Activated T-cell treated with anti-CD3 and anti-CD28 coated beads, Interleukin-2, amount 50 U/mL, for 72 hours (primary cell): ENCODE measurements at places on chromosomes 2 and 18. TPM values are rescaled to one million over a fixed set of nuclear protein-coding genes. Genes with fewer than 3 reads are reported as not detected.

The TRIM54 gene
- 0.36 TPM for total RNA-seq

- DNase-seq = no peak
These were observed 101.3 kb downstream of the L3MBTL4 start for GRCh38 chr18:6313415-6313814.

The CSRNP3 gene
- not detected for total RNA-seq

- DNase-seq = no peak
These were observed 443.9 kb upstream of the ZNF804A start for GRCh38 chr2:184154438-184154837.

GRCh38 chr2:225740086-225740485 is 340.6 kb downstream of the NYAP2 start:
- no peak for DNase-seq

DNA sequence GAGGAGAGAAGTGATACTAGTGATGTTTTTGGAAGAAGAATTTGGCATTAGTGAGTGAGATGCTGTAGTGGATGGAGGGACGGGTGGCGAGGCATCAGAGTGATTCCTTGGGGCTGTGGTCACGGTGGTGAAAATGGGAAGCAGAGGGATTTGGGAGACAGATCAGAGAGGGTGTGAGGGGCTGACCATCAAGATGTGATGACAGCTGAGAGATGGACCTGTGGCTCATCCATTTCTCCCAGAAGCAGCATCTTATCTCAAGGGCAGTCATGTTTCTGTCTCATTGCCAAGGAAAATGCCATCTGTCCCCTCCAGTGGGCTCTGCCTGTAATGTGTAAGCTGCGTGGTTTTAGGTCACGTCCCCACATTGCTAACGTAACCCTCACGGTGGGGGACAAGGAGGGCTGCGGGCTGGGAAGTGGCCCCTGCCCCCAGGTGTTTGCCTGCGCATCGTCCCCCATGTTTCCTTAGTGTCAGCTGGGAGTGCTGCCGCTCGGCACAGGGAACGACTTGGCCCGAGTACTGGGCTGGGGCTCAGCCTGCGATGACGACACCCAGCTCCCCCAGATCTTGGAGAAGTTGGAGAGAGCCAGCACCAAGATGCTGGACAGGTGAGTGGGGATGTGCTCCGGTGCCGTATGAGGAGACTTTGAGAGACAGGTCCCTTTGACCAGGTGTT is 91.0 kb downstream of the DGKD start:
- no peak for DNase-seq

GRCh38 chr2:29923110-29923721 is 1.8 kb upstream of the ALK start:
- DNase-seq = peak; percentile 50

DNA sequence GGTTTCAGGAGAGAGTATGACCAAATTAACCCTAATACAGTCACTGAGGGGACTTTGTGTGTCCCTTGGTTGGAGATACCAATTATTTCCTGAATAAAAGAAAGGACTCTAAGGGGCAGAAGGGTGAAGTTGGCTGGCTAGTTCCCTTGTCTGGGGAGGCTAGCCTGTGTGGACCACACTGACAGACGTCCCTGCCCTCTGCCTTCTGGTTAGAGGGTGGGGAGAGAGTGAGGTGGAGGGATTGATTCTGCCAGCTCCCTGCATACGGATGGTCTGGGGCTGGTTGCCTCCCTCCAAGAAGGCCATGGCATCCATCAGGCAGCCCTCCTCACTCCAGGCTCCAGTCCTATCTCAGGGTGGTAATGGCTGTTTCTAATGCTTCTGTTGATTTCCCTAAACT is 37.4 kb upstream of the AFF3 start:
- no peak for DNase-seq

DNA sequence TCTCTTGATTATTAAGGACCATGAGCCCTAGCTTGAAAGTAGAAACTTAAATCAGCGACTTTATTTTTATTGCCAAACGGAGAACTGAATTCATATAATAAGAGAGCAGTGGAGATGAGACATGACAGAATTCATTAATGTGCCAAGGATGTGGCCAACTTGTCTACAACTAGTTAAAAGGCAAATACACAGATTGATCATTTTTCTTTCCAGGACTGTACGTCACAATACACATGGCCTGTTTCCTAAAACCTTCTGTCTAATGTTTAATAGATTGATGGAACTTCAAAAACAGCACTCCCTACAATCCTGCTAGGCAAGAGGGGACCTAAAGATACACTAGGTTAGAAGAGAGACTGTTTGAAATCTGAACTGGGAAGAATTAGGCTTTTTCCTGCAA is 647.8 kb downstream of the SATB2 start:
- DNase-seq = no peak

DNA sequence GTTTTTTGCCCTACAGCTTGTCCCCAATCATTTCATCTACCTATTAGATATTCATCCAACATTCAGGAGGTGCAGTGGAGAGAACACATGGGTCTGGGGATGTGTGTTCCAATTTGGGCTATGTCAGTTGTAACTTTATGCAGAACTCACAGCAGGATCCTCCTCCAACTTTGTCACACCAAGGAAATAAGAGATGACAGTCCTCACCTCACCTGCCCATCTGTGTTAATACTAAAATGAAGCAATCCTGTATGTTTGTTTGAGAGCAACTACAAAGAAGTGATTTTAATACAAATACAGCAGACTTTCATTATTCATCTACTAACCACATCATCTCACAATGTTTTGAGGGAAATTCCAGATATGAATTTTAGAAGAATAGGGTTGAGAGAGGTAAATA is 126.7 kb downstream of the ARHGAP15 start:
- DNase-seq = no peak

DNA sequence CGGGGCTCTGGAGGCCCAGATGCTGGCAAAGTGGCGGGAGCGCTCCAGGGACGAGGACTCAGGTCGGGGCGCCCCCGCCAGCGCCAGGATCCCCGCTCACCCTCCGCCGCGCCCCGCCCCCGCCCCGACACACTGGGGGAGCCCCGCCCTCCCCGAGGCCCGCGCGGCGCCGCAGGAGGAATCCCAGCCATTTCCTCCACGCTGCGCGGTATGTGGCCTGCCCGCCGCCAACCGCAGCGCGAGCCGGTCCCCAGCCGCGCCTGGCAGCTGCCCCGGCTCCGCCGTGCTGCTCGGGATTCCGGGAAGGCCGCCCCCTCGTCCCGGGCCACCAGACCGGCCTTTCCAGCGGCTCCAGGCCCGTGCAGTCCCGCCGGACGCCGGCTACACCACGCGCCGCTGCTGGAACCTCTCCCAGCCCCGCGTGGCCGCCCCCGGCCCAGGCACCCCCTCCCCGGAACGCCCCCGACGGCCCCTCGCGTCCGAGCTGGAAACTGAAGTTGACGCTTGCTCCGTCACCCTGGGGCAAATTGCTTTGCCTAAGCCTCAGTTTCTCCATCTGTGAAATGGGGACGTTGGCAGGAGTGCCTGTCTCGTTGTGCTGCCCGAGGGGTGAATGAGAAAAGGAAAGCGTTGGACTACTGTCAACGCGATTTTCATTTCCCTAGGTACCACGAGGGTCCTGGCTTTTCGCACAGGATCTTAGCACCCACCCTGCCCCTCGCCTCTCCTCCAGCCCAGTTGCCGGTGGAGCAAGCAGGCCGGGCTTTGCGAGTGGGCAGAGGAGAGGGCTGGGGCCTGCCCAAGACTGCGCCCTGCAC is 53.6 kb downstream of the PKDCC start:
- DNase-seq = peak; percentile 72

The PLCL1 gene
- total RNA-seq = 3.6 TPM

DNA sequence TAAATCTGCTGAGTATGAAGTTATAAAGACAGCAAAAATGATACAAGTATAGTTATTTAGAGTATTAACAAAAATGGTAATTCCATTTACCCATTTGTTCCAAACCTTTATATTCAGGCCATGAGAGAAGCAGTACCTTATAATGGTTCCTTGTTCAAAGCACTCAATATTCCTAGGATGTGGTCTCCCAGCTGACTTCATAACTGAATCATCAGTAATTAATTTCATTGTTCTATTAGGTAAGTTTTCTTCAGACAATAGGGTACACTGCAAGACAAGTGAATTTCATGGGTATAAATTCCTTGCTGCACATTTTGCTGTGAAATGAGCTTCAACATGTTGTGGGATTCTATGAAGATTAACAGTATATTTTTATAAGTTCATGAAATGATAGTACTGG is 550.8 kb upstream of the ZEB2 start:
- DNase-seq = no peak

DNA sequence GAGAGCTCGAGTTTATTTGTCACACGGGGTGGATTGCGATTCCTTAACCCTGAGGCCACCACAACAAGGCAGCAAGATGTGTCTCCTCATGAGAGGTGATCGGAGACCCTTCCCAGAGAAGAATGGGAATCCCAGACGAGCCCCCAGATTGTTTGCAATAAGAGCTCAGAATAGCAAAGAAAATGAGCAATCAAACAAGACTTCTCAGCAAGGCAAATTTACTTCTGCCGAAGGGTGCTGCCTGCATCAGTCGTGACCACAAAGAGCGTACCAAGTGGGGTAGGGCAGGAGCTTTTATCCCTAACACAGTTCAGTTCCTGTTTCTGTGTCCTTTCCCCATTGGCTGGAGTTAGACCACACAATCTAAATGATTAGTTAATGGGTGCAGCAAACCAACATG is 237.5 kb upstream of the SYT4 start:
- DNase-seq = no peak

DNA sequence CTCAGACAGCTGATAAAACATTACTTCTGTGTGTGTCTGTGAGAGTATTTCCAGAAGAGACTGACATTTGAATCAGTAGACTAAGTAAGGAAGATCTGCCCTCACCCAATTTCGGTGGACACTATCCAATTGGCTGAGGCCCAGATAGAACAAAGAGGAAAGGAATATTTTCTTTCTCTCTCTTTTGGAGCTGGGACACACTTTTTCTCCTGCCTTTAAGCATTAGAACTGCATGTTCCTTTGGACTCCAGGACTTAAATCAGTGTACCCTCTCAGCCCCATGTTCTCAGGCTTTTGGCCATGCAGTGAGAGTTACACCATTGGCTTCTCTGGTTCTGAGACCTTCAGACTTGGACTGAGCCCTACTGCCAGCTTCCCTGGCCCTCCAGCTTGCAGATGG is 3.3 kb upstream of the SRBD1 start:
- DNase-seq = no peak

The TDRD15 gene
- not detected for total RNA-seq

- DNase-seq = no peak
These were observed 218.2 kb downstream of the RAD51AP2 start for GRCh38 chr2:17299891-17300540.

The PARD6G gene
- total RNA-seq = not detected

- no peak for DNase-seq
These were observed 162.3 kb upstream of the CCDC68 start for GRCh38 chr18:55121397-55122170.

- DNase-seq = no peak
These were observed 453.7 kb downstream of the SLC4A3 start for GRCh38 chr2:220081171-220081570.

The NT5C1B gene
- total RNA-seq = not detected

- no peak for DNase-seq
These were observed 277.6 kb upstream of the CXCR4 start for GRCh38 chr2:136395582-136395981.

The GALR1 gene
- not detected for total RNA-seq

DNA sequence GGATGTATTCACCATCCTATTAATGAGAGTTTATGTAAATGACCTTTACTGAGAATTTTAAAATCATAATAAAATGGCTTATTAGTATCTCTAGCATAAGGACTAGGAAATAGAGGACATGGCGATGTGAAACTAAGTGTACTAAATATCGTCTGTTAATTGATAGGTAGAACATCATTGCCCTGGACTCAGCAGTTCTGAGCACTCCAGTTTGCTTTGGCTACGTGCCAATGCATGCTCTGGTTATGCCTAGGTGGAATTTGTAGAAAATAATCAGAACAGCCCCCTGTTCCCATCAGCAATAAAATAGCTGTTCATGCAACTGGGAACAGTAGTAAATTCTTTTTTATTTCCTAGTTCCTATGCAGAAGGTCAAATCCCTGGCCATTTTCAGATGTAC is 247.8 kb downstream of the DOK6 start:
- no peak for DNase-seq

GRCh38 chr2:1140389-1141003 is 189.8 kb downstream of the SNTG2 start:
- DNase-seq = peak; percentile 50

The STPG4 gene
- total RNA-seq = not detected

DNA sequence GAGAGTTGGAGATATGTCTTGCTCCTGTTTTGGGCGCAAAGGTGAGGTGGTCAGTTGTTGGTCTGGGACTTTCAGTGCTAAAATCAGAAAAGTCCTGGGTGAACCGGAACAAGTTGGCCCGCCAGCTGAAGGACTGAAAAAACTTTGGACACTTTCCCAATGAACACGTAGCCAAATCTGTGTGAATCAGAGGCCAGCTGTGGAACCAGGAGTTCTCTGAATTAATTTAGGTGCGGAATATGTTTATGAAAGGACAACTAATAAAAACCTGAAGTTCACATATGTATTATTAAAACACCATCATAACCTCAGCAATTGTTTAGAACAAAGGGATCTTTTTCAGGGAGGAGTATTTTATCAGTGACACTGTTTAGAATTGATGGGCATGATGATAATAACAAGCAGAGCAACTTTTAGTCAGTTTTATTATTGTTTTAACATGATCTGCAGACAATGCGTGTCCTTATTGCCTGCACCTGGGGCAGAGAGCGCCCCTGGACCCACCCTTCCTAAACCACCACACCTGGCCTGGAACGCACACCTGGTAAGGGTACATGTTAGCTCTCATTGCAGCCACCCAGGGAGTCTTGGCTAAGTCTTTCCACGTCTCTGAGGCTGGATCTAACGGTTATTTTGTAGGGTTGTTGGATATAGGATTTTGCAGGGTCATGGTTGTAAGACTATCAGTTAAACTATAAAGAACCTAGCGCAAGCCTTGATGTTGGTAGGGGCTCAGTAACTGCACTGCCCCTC is 9.9 kb upstream of the ODC1 start:
- DNase-seq = no peak

The SPP2 gene
- not detected for total RNA-seq

DNA sequence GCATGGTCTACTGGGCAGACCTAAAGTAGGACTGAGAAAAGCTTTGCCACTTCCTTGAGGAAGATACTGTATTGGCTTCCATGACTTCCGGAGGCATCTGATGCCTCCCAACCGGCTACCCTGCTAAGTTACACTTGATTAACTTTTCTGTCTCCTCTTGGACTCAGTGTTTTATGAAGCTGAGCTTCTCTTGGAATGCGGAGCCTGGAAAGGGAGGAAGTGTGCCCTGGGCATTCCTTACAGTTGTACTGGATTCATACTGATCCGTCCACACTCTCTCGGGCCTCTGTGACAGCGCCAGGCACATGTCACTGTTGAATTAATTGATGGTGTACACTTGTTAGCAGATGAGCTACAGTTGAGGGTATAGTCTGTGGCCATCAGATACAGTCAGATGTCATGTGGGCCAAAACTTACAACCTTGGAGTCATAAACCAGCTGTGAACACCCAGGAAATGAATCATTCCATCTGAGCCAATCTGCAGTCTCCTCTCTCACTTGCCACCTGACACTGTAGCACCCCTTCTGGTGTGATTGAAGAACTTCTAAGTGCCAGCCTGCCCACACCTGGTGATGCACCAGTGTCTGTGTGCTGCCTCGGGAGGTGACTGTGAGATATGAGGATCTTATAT is 122.5 kb downstream of the FHOD3 start:
- DNase-seq = peak; percentile 35

The EFR3B gene
- total RNA-seq = 0.60 TPM

- DNase-seq = no peak
These were observed 8.9 kb downstream of the ADAM23 start for GRCh38 chr2:206452242-206452641.
